Liver (tissue), 10 donors: ENCODE measurements at places on chromosomes 1 and 21. TPM values are rescaled to one million over a fixed set of nuclear protein-coding genes. Genes with fewer than 3 reads are reported as not detected.

- DNase-seq, result no peak
Measured at GRCh38 chr1:200265881-200266280, 144.0 kb downstream of the ZNF281 start.

DNA sequence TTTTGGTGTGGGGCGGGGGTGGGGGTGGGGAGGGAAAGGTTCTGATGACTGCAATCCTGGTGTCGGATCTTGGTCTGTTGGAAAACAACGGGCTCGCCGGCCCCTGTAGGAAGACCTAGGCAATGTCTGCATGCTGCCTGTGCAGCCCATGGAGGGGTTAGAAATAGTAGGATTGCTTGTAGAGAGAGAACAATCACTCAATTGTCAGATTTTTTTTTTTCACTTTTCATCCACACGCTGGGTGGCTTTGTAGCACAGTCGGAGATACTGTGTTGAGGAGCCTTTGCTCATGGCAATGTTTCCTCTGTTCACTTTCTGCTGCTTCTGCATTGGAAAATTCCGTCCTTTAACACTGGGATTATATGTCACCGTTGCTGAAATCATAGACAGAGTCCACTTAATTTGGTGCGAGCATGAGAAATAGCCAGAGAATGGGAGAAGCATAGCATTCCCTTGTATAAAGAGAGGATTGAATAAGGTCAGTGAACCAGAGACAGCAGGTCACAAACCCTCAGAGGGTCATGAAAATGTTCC is 107.5 kb downstream of the MRPS6 start:
- no peak for DNase-seq

DNA sequence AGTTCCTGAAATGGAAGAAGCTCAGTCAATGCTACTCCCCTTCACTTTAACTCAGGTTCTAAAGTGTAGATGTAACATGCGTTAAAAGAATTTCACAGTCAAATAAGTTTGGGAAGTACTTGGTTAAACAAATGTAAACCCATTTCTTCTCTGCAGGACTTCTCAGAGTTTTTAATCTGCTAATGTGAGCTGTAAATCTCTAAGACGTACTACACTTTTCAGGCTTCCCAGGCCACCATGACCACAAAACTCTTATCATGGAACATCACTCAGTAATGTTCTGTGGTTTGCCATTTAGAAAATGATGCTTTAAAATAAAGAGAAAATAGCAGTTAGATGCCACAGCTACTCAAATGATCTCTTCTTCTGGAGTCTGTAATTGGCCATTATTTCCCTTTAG is 104.3 kb downstream of the HHIPL2 start:
- DNase-seq, result no peak

- DNase-seq, result peak; percentile 69
Measured at GRCh38 chr1:112698366-112699310, 8.3 kb downstream of the RHOC start.

DNA sequence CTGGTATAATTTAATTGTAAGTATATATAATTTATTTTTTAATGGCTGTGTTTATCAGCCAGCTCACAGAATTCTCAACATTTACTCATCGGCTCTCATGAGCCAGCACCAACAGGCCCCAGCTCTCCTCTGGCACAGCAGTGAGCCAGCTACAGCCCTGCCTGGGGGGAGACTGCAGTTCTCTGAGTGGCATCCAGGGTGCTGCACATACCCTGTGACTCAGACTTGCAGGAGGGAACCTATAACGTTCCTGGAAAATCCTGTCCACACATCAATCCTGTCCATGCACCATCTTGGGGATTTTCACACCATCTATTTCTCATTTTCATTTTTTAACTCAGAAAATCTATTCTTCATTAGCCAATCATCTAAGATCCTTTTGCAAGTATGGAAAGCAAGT is 36.5 kb downstream of the FHAD1 start:
- no peak for DNase-seq

DNA sequence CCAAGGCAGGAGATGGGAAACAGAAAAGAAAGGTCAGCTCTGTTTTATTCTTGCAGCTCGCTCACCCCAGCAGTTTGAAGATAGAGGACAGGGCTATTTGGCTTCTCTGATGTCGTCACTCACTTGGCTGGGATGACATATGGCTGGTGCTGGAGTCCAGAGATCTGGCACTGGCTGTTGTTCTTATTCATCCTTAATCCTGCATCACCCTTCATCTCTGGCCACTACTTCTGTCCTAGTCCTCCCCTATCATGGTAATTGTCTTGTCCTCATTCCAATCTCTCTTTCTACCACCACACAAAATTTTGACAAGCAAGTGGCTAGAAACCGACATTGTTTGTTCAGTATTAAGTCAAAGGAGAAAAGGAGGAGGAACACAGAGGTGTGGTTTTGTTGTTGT is 103.8 kb upstream of the PDE4B start:
- DNase-seq, result no peak

- no peak for DNase-seq
Measured at GRCh38 chr1:162094271-162094670, 24.8 kb downstream of the NOS1AP start.

NMNAT2 gene
- total RNA-seq, result under 0.01 TPM

PLPPR4 gene
- 0.17 TPM for total RNA-seq

HSPB7 gene
- 0.42 TPM for total RNA-seq

ABCA4 gene
- 0.19 TPM for total RNA-seq

KIF17 gene
- 1.7 TPM for total RNA-seq

PAFAH2 gene
- total RNA-seq, result 13.8 TPM

HES2 gene
- not detected for total RNA-seq
